ENCODE measurements at places on chromosomes 7 and 10.
A peak's percentile ranks its signal among the peaks of the same experiment; 100 is the strongest.

- DNase-seq, result no peak
Observed at GRCh38 chr7:41164440-41164839, 538.5 kb downstream of the INHBA start.

- DNase-seq, result no peak
Observed at GRCh38 chr10:17196573-17196972, 4.9 kb downstream of the TRDMT1 start.

- DNase-seq, result no peak
Observed at GRCh38 chr10:75397496-75398199, 3.9 kb downstream of the ZNF503 start.

DNA sequence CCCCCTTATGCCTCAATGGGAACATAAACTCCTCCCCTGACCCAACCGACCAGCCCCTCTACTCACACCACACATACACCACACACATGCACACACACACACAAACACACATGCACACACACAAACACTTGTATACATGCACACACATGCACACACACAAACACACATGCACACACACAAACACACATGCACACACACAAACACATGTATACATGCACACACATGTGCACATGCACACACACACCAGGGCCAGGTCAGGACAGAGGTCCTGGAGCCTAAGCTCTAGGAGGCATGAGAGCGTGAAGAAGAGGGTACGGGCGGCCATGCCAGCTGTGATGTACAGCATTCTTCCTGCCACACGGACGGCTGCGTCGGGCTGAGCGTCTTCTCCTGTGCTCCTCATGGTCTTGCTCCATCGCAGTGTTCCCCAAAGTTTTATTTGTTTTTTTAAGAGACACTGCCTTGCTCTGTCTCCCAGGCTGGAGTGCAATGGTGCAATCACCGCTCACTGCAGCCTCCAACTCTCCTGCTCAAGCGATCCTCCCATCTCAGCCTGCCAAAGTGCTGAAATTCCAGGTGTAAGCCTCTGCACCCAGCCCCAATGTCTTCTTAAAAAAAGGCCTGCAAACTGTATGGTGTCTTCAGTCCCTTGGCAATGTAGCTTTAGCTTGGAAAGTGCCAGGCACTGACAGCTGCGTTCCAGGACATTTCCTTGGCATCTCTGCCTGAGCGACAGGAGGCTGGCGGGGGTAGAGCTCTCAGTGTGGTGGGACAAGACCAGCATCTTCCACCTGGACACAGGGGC, 38.8 kb upstream of the INPP5A start:
- no peak for DNase-seq

GRCh38 chr10:18312374-18313139, 172.3 kb downstream of the CACNB2 start:
- DNase-seq, result peak; percentile 25

DNA sequence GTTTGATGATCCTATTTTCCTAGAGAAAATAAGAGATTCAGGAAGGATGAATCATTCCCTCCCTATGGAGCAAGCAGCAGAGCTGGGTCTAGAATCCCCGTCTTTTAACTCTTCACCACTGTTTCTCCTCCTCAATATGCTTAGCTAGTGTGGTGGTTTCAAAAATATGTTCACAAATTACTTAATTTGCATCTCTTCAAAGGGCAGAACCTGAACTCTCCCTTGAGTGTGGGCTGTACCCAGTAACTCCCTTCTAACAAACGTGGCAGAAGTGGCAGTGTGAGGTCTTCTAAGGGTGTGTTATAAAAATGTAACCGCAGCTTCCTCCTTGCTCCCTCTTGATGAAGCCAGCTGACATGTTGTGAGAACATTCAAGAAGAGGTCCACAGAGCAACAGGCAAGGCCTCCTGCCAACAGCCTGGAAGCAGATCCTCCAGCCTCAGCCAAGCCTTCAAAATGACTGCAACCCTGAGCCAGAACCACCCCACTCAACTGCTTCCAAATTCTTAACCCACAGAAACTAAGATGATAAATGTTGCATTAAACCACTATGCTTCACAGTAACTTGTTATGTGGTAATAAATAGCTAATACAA, 36.6 kb downstream of the SRPK2 start:
- DNase-seq, result peak; percentile 71

DNA sequence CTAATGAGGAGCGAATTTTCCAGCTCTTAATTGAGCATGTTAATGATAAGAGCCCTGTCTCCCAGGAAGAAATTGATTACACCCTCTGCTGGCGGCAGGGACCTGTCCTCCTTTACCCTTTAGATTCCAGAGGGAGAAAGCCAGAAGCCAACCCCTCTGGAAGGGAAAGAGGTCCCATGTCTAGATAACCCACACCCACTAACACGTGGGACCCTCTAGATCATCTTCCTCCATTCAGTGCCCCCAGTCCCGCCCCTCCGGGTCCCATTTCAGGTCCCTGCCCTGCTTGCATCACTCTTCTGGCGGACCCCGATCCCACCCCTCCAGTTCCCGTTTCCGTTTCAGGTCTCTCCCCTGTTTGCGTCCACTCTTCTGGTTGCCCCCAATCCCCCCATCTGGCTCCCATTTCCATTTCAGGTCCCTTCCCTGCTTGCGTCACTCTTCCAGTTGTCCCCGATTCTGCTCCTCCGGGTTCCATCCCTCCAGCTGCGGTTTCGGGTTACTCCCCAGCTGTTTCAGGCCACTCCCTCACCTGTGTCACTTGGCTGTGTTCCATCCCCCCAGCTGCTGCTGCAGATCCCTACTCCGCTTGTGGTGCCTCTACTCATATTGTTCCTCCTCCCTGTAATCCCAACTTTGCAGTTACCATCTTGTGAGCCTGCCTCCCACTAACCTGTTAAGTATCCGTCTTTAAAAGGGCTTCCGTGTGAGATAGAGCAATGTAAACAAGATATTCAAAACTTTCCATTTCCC, 202.4 kb downstream of the SH2D4B start:
- no peak for DNase-seq

GRCh38 chr10:43308986-43309385, 42.1 kb upstream of the RASGEF1A start:
- no peak for DNase-seq

- no peak for DNase-seq
Observed at GRCh38 chr7:117495308-117495707, 15.5 kb downstream of the CFTR start.

DNA sequence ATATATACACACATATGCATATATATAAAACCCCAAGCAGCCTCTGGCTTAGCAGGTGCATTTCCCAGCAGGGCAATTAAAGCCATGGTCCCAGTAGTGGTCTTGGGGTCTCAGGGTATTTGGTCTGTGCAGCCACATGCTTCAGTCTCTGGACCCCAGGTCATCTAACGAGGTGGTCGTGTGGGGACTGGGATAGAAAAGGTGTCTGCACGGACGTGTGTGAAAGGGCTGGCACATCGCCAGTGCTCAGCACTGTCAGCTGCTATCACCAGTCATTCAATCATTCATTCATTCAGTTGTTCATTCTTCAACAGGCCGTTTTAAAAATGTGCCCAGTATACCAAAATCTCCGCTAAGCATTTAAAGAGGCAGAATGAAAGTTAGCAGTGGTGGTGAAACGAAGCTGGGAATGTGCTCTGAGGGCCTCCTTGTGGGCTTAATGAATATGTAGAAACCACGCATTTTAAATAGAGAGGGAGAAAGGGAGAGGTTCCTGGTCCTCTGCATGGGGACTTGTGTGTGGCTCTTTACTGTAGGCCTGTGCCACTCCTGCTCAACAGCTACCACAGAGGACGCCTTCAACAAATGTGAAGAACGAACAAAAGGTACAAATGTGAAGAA, 170.4 kb downstream of the EGFR start:
- DNase-seq, result no peak

DNA sequence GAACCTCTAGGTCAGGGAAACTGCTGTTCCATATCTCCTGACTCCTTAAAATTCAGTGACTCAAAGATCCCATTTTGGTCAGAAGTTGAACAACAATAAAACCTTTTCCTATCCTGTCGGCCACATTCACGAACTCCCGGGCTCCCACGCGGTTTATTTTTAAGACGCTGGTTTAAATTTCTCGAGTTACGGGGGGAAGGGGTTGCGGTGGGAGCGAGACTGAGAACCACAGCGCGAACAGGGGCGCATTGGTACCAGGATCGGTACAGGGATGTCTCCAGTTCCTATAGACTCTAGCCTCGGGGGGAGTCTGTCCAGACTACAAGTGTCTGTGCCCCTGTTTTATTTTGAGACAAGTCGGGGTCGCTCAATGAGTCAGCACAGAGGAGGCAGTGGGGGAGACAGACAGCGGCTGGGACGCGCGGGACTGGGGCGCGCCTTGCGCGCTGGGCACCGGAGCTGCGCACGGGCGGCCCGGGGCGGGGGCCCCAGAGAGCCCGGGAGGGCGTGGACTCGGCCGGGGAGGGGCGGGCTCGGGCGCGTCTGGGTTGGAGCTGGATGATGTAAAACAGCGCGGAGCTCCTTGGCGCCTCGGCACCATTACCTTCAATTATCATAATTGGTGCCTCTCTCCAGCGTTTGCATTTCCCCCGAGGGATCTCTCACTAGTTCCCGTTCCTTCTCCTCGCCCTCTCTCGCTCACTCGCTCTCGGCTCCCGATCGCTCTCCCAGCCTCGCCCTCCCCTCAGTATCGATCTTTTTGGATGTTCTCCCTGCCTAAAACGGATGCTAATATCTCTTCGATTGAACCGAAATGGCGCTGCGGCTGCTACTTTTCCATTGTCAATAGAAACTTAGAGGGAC, 8.7 kb upstream of the BAMBI start:
- no peak for DNase-seq

DNA sequence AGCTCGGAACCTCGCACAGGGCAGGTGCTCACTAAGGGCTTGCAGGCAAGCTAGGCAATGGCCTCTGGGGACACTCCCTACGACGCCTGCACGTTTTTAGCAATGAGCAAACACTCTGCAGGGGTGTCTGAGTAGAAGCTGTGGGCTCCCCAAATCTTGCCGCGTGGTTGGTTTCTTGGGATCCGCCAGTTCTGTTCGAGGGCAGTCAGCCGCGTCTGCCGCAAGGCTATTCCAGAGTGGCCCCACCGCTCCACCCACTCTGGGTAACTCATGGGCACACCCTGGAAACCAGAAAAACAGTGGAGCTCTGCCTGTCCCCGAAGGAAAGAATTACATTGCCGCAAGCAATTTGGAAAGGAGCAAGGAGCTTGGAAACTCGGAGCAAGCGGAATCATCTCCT, 189.3 kb upstream of the LYZL2 start:
- no peak for DNase-seq

DNA sequence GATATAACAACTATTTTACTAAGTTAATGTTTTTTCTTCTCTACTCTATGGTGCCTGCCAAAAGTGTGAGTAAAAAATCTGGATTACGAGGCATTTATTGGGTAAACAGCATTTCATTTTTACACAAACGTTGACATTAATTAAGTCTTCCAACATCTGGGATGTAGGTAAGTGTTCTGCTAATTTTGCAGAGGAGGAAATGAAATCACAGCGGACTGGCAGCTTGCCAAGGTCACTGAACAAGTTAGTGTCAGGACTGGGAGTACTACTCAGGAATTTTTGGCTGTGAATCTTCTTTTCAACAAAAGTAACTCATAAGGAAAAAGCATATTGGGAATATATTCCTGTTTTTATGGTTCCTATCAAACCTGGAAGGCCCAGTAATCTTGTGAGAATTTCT, 612.1 kb upstream of the FZD8 start:
- no peak for DNase-seq

Measured in RCC 7860 (cell line).